Activated CD4-positive, alpha-beta T cell treated with anti-CD3 and anti-CD28 coated beads, Interleukin-2, amount 10 ng/mL, durations not matched to agents 24 days and 14 days (primary cell): ENCODE measurements at places on chromosomes 4 and X.

DNA sequence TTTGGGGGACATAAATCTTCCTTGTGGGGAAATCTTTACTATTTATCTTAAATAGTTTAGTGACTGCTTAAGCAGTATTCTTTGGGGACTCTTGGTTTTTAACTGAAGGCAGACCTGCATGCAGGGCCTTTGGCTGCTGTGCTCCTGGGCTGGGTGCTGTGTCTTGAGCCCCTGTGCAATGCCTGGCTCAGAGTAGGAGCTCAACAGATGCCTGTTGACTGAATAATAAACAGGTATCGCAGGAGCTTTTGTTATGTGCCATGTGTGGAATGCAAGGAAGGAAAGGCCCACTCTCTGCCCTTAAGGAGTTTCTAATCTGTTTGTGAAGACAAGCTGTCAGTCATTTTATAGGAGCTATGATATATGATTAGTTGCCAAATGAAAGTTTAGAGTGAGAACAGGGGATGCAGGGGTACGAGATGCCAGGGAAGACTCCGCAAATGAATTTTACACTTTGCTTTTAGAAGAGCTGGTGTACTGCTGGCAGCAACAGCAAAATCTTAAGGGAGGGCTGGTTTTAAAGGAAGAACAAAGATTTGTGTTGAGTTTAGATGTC lies 6.7 kb downstream of the GAB1 start:
- DNase-seq, result no peak

GRCh38 chr4:113673450-113673849 lies 88.1 kb downstream of the CAMK2D start:
- peak; percentile 71 for DNase-seq

DNA sequence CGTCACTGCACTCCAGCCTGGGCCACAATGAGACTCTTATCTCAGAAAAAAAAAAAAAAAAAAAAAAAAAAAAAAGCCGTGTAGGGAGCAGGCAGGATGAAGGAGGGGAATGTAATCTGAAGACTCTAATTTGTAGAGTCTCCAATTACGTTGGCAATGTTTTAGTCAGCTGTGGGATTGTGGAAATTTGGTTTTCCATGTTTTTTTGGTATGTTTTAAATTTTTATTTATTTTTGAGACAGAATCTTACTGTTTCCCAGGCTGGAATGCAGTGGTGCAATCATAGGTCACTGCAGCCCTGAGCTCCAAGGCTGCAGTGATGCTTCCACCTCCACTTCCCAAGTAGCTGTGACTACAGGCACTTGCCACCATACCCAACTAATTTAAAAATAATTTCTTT lies 56.5 kb downstream of the NSD2 start:
- no peak for DNase-seq

GRCh38 chr4:304969-305680 lies at the start of gene ZNF732:
TSS of gene ZNF732 (minus strand) at chr4:305474. CDS start at chr4:305310, 164 bp downstream.
- no peak for DNase-seq

DNA sequence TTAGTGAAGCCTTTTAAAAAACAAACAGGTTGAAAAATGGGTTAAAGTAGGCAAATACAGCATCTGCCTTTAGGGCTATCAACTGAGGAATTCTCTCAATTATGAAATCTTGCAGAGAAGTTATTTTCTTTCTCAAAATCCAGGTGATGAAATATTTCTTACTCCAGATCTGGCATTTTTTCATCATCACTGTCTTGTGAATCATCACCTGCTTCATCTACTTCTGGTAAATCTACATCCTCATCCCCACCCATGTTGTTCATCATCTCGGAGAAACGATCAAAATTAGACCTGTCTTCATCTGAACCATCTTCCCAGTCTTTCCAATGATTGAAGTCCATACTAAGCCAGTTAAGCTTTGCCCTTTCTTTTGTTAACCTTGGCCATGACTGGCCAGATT lies 33.3 kb upstream of the HPF1 start:
- DNase-seq, result no peak

DNA sequence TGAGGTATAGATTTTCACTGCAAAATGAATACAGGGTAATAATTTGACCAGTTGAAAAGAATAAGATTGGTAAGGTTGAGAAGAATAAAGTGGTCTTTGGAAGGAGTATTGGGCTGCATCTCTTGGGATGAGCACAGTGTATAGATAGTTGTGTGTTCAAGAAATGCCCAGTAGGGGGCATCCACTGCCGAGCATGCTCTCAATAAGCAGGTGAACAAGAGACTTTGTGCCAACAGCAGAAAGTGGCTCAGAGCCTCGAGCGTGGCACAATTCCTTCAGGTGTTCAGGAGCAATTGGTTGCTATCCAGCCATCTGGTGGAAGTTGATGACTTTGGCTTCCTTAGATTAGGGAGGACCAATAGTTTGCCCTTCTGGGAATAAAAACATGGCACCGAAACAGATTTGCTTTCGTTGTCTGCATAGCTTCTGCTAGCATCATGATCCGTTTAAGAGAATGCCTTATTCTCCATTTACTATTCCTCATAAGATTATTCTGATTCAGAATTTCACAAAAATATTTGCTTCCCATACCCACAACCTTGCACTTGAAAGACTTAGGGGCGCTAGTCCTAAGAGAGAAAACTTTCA lies 258.1 kb upstream of the NEIL3 start:
- peak; percentile 78 for DNase-seq

DNA sequence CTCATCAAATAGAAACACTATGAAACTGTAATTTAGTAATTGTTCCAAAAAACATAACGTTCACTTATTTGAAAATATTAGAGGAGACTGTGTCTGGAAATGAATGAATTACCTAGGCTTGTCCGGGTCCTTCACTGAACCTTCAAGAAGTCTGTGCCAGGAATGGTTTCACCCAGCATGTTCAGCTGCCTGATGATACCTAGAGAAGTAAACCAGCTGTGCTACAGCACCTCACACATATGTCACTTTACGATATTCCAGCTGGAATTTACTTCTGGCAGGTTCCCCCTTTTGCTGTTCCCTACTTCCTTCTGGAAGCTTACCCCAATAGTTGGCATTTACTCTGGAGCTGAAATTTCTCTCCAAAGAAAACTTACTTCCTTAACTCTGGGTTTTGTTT lies 906.5 kb downstream of the FAT4 start:
- no peak for DNase-seq

DNA sequence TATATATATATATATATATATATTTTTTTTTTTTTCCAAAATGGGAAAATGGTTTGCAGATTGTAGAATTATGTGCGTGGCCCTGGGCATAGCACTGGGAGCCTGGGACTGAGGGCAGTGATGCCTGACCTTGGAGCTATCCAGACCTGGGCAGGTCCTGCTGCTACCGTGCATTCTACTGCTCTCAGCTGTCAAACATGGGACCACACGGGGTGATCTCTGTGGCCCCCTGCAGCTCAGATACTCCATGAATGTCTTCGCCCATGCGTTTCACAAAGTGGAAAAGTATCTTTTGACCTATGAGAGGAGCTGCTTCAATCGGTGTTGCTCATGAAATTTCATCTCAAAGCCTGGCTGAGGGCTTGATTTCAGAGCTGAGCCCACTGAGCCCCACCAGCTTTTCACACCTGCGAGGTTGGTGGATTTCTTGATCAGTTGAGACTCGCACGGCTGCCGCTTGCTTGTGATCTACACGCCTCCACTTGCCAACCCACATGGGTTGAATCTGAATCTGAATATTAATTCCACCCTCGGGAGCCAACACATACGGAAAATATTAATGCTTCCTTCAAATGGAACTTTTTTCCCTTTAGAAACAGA lies 35.7 kb downstream of the ING2 start:
- DNase-seq, result no peak

GRCh38 chr4:176968094-176968493 lies 175.4 kb upstream of the VEGFC start:
- DNase-seq, result no peak

GRCh38 chr4:113080624-113081023 lies 31.2 kb downstream of the ANK2 start:
- no peak for DNase-seq

DNA sequence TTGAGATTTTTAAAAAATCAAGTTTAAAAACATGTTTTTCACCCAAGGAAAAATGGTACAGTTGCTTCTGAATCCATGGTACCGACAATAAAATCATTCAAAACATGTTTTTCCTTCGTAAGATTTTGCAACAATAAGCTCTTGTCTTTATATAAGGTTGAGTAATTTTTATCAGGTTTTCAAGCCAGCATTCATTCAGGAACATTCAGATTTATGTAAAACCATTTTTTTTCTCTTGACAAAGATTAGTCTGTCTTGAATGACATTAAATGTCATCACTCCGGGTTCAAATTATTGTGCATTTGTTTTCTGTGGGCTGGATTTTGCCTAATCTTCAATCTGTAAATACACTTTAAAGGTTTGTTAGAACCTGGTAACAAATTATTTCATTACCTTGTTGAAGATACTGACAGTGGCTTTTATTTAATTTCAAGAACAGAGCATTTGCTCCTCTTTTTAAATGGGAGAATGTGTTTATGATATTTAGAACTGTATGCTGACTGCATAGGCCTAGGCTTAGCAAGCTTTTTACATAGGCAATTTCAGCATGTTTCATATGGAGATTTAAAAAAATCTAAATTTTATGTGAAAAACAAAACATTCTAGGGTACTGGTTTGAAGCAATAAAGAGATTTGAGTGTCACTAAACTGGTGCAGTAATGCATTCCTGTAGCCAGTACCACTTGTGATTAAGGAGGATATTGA lies 336.4 kb upstream of the HAND2 start:
- DNase-seq, result no peak

DNA sequence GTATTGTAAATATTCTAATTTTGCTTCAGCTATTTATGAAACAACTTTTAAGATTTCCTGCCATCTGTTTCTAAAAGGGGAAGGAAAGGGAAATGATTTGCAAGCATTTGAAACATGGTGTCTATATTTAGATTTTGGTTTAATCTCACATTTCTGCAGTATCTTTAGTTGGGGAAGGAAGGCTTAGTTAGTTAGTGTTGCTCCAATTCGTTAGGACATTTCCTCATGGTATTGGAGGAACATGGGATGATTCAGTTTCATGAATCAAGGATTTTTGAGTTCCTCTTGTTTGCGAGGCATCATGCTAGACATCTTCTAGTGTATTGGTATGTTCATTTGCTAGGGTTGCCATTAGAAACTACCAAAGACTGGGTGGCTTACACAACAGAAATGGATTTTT lies 20.5 kb upstream of the TMEM192 start:
- DNase-seq, result no peak

DNA sequence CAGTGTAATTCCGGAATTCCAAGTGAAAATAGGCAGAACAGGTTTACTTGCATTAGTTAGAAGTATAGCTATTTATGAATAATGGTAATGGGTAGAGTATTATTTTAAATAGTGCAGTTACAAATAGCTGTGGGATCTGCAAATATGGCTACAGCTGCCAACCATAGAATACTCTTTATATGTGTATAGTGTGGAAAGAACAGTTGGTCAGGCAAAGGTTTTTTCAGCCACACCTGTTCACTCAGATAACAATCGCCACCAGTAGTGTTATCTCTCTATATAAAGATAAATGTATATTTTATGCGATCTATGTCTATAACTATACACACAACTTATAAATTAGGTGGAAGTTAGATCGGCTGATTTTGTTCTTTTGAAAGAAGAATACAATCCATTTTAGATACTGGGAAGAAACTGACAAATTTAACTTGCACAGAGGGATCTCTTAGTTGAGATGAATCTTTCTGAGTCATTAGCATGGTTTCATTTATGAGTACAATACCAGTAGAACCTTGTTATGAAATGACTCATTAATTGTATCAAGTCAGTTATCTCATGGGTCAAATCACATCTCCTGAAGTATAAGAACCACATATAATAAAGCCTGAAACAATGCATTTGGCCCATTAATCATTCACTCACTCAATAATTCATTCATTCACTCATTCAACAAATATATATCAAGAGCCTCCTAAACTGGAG lies 100.9 kb upstream of the NR3C2 start:
- DNase-seq, result no peak
